ENCODE measurements at places on chromosomes 7 and 10. TPM values are rescaled to one million over a fixed set of nuclear protein-coding genes. Genes with fewer than 3 reads are reported as not detected.

- no peak for DNase-seq
Observed at GRCh38 chr10:17199351-17199804, 2.1 kb downstream of the TRDMT1 start.

DNA sequence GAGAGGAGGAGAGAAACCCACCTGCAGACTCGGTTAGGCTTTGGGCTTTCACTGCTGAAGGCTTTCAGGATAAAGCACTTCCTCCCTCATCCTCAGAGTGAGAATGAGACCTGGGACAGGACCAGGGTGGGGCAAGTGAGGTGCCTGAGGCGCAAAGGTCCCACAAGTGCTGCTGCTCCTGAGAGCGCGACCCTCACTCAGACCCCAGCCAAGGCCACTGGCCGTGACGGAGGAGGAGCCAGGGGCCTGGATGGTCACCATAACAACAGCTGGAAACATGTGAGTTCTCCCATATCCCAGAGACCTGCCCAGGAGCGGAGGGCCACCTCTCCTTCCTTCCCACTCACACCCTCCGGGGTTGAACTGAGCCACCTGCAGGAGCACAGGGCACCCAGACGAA, 46.9 kb upstream of the MKRN1 start:
- DNase-seq: no peak

DNA sequence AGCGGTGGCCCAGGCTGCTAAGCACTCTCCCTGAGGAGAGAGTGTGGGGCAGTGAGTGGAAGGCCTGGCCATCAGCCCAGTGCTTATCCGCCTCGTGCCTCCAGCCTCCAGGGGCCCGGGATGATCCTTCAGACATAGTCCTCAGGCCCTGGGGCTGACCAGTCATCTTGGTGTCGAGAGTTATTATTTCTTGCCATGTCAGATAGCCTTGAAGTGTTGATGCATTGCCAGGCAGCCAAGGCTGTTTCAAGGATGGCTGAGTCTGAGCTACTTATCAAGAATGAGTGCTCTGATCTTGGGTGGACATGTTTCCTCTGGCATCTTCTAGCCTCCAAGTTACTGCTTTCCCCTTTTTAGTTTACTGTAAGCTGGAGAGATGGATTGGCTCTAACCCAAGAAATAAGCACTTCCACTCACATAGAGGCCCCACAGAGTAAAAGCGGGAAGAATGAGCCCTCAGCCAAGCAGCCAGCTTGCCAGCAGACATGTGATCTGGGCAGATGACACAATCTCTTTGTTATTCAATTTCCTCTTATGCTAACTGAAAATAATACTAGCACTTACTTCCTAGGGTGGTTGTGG, 136.5 kb upstream of the NAMPT start:
- DNase-seq: peak; percentile 63

DNA sequence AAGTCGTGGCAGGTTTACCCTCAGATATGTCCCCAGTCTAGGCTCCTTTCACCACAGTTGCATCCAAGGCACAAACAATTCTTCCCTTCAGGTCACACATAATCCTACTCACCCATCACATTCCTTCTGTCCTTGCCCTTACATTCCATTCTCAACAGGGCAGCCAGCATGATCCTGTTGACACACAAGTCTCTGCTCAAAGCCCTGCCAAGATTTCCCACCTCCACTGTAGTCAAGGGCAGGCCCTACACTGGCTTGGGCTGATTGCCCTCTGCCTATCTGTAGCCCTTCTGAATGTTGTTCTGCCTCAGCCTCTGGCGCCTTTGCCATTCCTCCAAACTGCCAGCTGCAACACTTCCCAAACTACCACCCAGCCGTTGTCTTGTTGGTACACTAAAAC, 187.9 kb upstream of the AKR1E2 start:
- DNase-seq: no peak

- DNase-seq: no peak
Observed at GRCh38 chr10:110898391-110898790, 20.6 kb downstream of the BBIP1 start.

GRCh38 chr7:66740302-66740979, at the start of gene RABGEF1:
Gene RABGEF1, plus strand, starts transcription at chr7:66740733. Its CDS starts 31,167 bp downstream, at chr7:66771900.
- peak; percentile 97 for DNase-seq

DNA sequence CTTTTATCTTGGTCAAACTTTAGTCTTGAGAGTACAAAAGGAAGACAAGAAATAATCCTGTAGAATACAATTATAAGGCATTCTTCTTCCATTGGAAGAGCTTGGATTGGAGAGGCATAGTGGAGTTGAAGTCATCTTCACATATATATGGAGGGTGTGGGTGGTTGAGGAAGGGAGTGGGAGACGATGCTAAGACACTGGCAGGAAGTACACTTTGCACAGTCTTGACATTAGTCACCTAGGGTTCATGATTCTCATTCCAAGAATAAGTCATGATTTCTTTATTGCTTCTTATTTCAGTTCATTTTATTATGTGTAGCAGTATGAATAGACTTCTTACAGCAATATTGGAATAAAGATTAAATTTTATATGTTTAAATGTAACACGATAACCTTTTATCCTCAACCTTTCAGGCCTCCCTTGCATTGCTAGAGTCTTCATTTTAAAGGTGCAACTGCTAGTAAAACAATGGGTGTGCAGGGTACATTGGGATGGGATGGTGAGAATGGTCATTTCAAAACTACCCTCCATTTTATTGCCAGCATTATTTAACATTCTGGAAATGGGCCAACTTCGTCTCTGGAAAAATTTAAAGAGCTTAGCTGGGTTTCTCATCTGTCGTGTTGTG, 12.3 kb upstream of the SLC26A3 start:
- DNase-seq: no peak

GRCh38 chr7:39102234-39102633, 124.5 kb downstream of the POU6F2 start:
- no peak for DNase-seq

Gene SLC13A1
- not detected for total RNA-seq

Gene NOS3
- 75.3 TPM for total RNA-seq

Gene UTF1
- not detected for total RNA-seq
